T-helper 2 cell (primary cell): ENCODE measurements at places on chromosomes 6 and 20.
A peak's percentile ranks its signal among the peaks of the same experiment; 100 is the strongest.

DNA sequence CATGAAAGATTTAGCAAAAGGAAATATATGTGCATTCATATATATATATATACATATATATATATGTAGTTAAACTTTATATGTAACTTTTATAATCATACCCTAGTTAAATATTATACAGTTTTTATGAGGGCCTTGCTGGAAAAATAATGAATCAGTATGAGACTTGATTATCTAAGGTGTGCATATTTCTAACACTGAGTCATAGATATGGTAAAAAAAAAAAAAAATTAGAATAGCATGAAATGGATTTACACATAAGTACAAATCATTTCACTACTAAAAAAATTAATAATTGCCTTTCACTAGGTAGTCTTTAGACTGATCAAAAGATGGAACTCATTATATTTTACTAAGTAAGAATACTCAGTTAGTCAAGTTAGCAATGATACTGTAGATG, 51.3 kb upstream of the DST start:
- no peak for DNase-seq

- peak; percentile 58 for DNase-seq
Measured at GRCh38 chr20:44135012-44135412, 52.0 kb downstream of the JPH2 start.

- DNase-seq = no peak
Measured at GRCh38 chr20:5772704-5773103, 22.5 kb downstream of the SHLD1 start.

DNA sequence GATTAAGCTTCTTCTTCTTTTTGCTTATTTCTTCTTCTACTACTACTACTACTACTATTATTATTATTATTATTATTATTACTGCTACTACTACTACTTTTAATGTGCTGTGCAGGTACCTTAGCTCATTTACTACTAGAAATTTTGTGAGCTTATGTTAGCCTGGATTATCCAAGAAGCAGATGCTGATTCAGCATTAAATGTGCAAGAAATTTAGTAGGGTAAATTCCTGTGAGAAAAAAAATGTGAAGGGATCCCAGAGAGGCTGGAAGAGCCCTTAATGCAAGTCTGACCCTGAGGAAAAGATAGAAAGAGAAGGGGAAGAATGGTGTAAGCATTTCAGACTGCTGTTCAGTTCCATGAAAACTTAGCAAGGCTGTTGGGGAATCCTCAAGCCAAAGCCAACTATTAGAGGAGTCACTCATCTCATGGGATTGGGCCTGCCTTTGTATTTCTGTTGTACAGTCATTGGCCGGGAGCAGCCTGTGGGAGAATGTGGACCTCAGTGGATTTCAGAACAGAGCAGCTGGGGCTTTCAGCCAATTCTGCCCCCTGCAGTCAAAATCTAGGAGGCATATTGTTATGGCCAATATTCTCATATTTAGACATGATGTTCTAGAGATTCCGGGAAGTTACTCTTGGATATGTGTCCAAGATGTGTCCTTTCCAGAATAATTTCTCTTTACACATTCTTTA, 37.2 kb upstream of the TSPYL1 start:
- no peak for DNase-seq

- no peak for DNase-seq
Measured at GRCh38 chr6:20540683-20541082, 6.4 kb downstream of the CDKAL1 start.

GRCh38 chr6:137227871-137228302, 8.7 kb upstream of the IFNGR1 start:
- no peak for DNase-seq

DNA sequence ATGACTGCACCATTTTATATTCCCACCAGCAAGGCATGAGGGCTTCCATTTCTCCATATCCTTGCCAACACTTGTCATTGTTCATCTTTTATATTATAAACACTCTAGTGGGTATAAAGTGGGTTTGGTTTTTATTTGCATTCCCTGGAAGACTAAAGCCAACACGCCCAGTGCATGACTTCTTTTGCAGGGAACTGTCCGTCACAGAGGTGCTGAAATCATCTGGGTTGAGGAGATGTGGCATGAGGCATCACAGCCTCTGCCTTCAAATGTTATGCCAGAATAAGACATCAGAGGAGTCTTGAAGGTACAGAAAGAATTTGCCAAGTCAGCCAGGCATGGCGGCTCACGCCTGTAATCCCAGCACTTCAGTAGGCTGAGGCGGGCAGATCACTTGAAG, 29.9 kb upstream of the FAM210B start:
- DNase-seq = no peak

DNA sequence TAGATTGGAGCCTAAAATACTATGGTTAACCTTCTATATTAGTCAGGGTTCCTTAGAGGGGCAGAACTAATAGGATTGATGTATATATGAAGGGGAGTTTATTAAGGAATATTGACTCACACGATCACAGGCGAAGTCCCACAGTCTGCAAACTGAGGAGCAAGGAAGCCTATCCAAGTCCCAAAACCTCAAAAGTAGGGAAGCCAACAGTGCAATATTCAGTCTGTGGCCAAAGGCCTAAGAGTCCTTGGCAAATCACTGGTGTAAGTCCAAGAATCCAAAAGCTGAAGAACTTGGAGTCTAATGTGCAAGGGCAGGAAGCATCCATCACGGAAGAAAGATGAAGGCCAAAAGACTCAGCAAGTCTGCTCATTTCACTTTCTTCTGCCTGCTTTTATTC, 133.5 kb upstream of the ADGRF1 start:
- DNase-seq = no peak
